ENCODE measurements at places on chromosomes 7 and 10. TPM values are rescaled to one million over a fixed set of nuclear protein-coding genes. Genes with fewer than 3 reads are reported as not detected.

DNA sequence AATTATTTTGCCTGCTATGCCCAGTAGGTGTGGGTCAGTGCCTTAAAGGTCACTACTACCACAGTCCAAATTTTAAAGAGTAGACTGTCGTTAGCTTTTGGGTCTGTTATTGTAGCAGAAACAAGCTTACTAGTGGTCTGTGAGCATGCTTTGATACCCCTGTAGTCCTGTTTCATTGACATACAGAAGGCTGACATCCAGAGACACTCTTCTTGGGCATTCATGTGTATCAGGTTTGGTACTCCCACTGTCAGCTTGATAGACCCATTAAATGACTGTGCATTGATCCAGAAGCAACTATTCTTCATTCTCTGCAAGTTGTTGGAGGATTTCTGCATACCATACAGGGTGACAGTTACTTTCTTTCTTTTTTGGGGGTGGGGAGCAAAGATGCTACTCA, 884.4 kb upstream of the CELF2 start:
- H3K27ac ChIP-seq = no peak overlapping the region
- no peaks in the 10 kb centered on the region for H3K36me3 ChIP-seq
- no peak for DNase-seq
- no peaks in the 10 kb centered on the region for H3K4me1 ChIP-seq
- no peak overlapping the region for H3K4me3 ChIP-seq
- H3K27me3 ChIP-seq = no peaks in the 10 kb centered on the region

DNA sequence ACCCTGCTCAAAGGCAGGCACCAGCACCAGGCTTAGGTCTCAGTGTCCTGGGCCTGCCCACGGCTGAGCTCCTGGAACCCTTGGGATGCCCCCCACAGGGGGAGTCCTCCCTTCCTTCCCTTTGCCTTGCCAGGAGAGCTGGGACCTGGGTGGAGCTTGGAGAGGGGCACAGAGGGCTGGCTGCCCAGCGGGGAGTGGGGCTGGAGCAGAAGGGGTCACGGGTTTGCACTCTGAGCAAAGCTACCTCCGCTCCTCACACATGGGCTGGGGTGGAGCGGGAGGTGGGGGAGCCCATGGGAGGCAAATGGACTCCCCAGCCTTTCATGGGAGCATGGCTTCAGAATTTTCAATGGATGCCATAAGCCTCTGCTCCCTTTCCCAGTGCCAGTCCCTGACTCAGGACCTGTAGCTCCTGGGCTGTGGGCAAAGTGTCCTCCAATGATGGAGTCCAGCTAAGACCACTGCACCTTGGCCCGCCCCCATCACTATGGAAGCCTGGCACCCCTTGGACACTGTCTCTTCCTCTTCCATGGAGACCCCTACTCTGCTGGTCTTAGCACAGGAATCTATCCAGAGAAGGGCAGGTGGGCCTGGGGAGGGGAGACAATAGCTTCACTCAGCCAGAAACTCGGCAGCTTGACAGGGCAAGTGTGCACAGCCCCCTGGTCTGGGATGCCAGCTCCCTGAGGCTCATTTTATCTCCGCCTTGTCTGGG, 39.9 kb downstream of the LDB3 start:
- no peaks in the 10 kb centered on the region for H3K4me1 ChIP-seq
- DNase-seq = no peak
- no peak overlapping the region for H3K4me3 ChIP-seq
- H3K36me3 ChIP-seq = no peaks in the 10 kb centered on the region

GRCh38 chr10:87659571-87660483, at the start of gene PAPSS2:
Gene PAPSS2, plus strand, starts transcription at chr10:87659878. Its CDS starts 104 bp downstream, at chr10:87659982.
- DNase-seq = peak; percentile 76
- H3K27ac ChIP-seq = peak within 1 kb of the TSS; percentile 64
- H3K27me3 ChIP-seq = no peaks in the 10 kb centered on the region

The MUC12 gene
- 0.51 TPM for total RNA-seq

The SRRM3 gene
- total RNA-seq = 1.0 TPM

Data from fibroblast of lung (primary cell).